ENCODE measurements at places on chromosomes 3 and 15.

DNA sequence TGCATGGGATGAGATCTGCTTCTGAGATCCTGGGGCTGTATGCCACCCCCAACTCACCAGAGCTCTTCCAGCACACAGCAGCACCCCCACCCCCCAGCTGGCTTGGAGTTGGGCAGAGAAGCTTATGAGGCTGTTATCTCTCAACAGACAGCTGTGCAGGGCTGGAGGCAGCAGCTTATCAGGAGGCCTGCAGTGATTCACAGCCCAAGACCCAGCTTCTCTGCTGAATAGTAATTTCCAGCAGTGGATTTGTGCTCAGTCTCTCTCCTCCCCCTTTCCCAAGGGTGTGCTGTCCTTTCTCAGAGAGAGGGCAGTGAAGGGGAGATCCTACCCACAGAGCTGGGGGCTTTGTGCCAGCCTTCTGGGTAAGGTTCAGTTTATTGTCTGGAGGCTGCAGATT, 2.1 kb downstream of the RPP25 start:
- no peak for DNase-seq

DNA sequence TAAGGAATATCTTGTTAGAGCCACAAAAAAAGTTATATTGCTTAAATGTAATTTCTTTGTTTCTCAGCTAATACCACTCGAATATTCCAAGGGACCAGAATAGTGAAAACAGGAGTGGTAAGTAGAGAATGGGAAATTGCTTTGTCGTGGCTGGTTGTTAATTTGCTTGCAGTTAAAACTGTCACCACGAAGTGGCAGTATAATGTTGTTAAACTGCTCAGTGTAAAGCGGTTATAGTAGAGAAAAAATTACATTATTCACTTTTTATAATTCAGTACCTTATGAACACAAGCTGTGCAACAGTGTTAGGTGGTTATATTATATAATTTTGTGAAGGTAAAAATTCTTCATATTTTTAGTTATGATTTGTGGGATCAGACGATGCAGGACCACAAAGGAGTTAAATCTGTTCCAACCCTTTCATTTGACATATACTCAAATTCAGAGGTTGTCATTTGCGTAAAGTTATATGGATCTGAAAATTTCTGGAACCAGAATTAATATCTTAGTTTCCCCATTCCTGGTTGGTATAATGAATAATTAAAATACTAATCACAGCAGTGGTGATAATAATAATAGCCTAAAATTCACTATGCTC, 171.8 kb downstream of the FEZF2 start:
- DNase-seq = no peak

- DNase-seq = peak; percentile 41
These were observed 187.5 kb downstream of the MEGF11 start for GRCh38 chr15:66066005-66066404.

GRCh38 chr3:45917146-45917898, 25.9 kb upstream of the CXCR6 start:
- DNase-seq = peak; percentile 25

GRCh38 chr3:101999177-101999779, 150.0 kb downstream of the NFKBIZ start:
- no peak for DNase-seq

DNA sequence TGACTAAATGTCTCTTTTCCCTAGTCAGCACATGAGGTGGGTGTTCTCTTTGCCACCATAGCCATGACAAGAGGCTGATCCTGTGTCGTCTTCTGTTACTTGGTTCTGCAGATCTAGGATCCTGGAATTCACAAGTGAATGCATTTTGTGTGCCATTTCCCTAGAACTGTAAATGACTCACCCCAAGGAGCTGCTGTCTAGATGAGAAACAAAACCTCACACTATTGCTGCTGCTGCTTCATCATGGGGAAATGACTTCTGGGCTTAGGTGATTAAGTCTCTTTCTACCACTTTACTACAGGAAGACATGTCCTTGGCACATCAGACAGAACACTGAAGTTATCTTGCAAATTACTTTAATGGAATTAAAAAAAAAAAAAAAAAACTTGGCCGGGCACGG, 54.9 kb downstream of the SLCO3A1 start:
- DNase-seq = no peak

DNA sequence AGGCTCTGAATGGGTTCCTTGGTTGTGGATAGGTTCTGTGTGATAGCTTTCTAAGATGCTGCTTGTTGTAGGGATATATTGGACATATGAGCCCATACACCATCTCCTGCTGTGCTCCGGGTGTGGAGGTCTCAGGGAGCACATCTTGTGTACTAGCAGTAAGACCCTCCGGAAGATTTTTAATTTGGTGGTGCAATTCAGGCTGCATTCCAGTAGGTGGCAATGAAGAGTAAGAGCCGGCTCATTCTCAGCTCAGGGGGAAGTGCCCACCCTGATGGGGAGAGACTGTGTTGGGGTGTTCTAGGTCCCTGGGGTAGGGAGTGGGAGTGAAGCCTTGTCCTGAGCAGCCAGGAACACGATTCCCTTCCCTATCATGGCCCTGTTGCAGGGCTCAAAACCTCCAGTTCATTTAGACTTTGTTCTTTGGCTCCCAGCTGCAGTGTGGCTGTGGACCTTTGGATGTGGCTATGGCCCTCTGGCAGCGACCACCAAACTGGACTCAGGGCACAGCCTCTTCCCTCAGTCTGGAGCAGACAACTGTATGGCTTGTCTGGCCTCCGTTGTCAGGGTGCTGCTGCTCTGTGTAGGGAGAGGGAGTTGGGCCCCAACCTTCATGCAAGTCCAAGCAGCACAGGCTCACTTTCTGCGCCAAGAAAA, 104.7 kb downstream of the UNC13C start:
- no peak for DNase-seq

GRCh38 chr3:64460877-64461276, 226.9 kb downstream of the ADAMTS9 start:
- DNase-seq = no peak

GRCh38 chr15:38696109-38696727, 131.6 kb upstream of the RASGRP1 start:
- no peak for DNase-seq

DNA sequence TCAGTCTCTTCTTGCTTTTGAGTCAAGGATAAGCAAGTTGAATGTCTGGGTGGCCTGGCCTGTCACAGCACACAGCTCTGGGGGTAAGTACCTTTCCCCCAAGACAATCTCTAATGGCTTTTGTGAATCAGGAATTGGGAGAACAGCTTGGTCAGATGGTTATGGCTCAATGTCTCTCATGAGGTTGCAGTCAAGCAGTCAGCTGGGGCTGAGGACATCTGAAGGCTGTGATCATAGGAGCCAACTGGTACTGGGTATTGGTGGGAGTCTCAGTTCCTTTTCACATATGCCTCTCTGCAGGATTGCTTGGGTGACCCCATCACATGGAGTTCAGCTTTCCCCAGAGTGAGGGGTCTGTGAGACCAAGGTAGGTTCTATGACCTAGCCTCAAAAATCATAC, 33.0 kb upstream of the TMEM158 start:
- DNase-seq = no peak

DNA sequence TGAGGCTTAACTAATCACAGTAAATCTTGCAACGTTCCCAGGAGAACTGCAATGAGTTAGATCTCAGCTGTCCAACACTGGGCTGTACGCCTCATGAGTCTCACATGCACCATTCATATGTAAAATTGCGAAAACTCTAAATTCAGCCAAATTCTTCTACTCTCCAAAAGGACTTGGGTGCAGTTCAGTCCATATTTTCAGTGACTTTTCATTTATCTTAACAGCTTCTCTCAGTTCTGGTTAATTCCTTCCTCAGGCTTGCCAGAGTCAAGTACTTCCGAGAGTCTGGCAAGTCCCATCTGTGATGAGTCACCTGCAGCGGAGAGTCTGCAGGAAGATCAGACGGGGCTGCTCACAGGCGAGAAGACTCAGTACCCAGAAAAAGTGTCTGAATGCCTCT, 11.5 kb downstream of the CCDC80 start:
- DNase-seq = no peak

- DNase-seq = no peak
These were observed 3.1 kb upstream of the LPCAT4 start for GRCh38 chr15:34370129-34370528.

DNA sequence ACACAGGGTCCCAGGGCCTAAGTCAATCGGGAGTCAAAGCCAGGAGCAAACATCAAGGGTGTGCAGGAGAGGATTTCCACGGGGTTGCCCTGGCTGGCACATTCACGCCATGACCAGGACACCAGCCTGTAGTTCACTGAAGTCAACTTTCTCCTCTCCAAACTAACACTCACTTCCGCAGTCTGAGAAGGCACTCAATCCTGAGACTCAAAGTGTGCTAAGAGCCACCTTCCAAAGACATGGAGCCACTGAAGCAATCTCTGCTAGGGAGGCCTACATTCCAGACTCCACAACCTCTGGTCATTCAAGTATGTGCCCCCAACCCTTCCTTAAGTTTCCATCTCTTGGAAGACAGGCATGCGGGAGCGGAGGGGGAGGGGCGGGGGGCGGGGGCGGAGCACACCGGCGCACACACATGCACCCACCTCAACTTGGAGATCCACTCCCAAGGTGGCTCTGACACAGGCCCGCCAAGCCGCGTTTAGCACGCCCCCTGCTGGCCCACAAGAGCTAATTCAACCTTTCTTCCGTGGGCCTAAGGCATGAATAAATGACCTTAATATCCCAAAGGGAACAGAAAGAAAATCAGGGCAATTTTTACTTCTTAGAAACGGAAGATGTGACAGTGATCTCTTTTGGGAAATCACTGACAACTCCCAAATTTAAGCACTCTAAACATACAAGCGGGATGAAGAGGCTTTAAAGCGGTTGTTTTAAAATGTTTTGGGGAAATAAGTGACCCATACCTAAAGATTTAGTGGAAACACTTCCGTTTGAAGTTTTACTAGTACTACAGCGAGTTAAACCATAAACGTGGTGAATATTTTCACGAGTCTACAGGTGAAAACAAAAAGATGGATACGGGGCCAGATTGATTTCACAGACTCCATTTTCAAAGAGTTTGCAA, 162.5 kb upstream of the CHRNA7 start:
- no peak for DNase-seq

- DNase-seq = no peak
These were observed 41.8 kb downstream of the HLTF start for GRCh38 chr3:149044339-149045083.

DNA sequence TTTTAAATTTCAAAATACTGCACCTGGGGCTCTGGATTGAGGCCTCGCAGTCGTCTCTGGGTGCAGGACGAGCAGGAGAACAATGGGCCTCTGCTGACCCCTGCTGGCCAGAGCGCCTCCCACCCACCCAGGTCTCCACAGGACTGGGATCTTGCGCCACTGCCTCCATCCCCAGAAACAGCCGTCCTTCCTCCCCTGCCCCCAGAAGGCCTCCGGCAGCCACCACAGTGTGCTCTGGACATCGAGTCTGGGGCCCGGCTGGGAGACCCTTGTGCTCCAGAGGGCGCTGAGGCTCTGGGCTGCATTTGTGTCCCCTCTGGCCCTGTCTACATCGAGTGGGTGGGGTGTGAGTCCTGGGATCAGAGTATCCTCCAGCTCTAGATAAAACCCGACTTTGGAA, 6.7 kb upstream of the ACSBG1 start:
- peak; percentile 87 for DNase-seq

DNA sequence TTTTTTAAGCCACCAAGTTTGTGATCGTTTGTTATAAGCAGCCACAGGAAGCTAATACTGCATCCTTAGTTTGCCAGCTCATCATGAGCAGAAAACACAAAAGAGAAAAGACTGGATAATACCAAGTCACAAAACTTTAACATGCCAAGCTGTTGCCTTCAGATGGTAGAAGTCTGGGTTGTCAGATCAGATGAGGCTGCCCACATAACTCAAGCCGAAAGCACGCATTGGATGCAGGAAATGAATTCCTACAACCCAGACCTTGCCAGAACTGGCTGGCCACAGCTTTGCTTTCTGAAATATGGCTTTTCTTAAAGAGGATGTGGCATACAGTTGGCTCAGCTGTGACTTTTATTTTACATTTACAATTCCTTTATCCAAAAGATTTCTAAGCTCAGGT, 118.3 kb upstream of the NEO1 start:
- DNase-seq = no peak

DNA sequence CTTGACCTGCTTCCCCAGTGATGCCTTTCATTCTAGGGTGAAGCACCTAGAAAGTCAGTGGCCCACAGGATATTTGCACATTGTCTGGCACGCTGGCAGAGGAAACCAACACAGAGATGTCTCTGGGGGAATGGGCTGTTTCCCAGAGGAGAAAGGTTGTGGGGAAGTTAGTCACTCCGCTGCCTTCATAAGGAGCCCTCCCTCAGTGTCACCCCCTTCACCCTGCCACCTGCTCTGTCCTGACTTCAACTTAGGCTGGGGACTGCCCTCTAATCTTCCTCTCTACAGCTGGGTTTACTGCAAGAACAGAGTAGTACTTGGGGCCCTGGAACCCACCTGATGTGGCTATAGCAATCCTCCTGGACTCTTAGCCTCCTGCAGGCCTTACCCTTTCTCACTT, 5.7 kb downstream of the KLHDC8B start:
- DNase-seq = no peak

- no peak for DNase-seq
These were observed 35.2 kb downstream of the GLB1 start for GRCh38 chr3:33061782-33062181.

DNA sequence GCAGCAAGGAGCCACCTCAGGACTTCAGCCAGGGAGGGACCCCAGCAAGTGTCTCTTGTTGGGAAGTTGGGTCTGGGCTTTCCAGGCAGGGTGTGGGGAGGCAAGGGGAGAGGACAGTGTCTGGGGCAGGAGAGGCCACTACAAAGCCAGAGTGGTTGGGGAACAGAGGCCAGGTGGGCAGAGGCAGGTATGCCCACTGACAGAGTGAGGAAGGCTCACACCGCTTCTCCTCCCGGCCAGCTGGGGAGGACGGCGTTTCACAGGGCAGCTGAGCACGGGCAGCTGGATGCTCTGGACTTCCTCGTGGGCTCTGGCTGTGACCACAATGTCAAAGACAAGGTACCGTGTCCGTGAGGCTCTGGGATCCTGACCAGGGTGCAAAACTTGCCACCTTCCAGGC, 15.0 kb downstream of the ANKDD1A start:
- no peak for DNase-seq

GRCh38 chr3:129614927-129615363, 8.5 kb upstream of the PLXND1 start:
- DNase-seq = no peak

DNA sequence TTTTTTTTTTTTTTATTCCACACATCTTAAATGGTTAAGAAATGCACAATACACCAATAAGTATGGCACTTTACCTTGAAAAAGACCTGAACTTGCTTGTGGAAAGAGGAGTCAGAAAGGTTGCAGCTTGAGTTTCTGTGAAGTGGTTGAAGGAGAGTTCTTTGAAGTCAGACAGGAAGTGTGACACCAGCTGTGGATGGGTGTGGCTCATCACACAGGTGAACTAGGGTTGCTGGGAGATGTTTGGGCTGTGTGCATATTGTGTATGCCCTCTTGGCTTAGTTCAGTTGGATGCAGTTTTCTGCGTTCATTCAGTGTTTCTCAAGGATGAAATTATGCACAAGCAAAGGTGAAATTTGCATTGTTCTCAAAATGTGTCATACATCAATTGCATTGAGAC, 6.3 kb downstream of the AEN start:
- DNase-seq = no peak

DNA sequence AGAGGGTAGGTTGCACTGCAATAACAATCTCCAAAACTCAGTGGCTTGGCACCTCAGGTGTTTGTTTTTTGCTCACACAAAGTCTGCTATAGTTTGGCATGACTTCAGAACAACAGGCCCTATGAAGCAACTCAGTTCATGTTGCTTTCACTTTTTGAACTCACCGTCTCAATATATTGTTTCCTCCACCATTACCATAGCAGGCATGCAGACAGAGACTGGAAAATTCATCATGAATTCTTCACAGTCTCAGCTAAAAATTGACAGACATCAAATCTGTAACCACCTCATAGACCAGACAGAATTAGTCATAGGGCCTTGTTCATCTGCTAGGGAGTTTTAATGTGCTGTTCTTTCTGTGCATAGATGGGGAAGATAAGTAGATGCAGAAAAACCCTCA, 161.4 kb upstream of the POU1F1 start:
- no peak for DNase-seq

Measured in RWPE2 (cell line).